ENCODE measurements at places on chromosomes 3 and 15. TPM values are rescaled to one million over a fixed set of nuclear protein-coding genes. Genes with fewer than 3 reads are reported as not detected.

DNA sequence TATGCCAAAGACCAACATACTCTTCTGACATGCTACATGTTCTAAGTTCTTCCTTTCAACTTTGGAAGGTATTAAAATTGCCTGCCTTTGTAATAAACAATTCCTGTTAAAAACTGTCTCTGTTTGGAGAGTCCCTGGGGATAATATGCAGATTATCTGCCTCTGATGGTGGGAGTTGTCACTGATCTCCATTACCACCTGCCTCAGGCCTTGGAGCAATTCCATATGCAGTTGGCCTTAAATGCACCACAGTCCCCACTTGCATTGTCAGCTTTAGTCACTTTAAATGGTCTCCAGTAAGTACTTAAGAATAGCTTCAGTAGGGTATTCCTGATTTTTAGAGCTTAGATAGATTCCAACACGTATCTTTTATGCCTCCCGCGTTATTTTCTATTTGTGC, 121.1 kb upstream of the GOLIM4 start:
- no peak for DNase-seq

DNA sequence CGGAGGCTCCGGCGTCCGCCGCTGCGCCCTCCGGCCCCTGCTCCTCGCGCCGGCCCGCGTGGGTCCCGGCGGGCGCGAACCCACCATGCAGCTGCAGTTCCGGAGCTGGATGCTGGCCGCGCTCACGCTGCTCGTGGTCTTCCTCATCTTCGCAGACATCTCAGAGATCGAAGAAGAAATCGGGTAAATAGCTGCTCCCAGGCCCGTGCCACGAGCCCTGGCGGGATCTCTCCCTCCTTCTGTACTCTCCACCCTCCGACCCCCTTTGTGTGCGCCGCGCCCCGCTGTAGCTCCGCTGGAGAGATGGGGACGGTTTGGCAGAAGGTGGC, 263 bp downstream of the ST8SIA2 start:
- DNase-seq: no peak

The GOLGA8J gene
- 0.15 TPM for total RNA-seq

GRCh38 chr3:126104028-126104635, 20.2 kb upstream of the SLC41A3 start:
- DNase-seq: no peak

DNA sequence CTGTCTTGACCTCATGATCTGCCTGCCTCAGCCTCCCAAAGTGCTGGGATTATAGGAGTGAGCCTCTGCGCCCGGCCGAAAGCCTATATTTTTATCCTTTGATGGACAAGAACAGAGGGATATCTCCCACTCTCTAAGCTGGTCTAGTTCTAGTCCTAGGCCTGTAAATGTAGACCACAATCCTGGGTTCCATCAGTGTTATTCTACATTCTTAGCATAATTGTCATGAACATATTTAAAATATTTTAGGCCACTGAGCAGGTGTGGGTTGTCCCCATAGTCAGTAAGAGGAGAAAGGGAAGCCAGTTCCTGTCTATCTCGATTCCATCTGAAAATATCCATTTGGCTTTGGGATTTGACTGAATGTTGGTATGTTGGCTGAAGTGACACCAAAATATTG, 118.1 kb downstream of the EBLN2 start:
- no peak for DNase-seq

- DNase-seq: no peak
These were observed 303.8 kb downstream of the RPLP1 start for GRCh38 chr15:69756440-69756839.

The GNL3 gene
- total RNA-seq: 30.2 TPM

- DNase-seq: no peak
These were observed 1.8 kb downstream of the TMEM115 start for GRCh38 chr3:50357481-50357880.
